ENCODE measurements at places on chromosomes 11 and 22.
A peak's percentile ranks its signal among the peaks of the same experiment; 100 is the strongest.

- DNase-seq = no peak
Observed at GRCh38 chr11:117449111-117449693, 121.5 kb downstream of the CEP164 start.

- no peak for DNase-seq
Observed at GRCh38 chr11:115605871-115606497, 101.8 kb upstream of the CADM1 start.

DNA sequence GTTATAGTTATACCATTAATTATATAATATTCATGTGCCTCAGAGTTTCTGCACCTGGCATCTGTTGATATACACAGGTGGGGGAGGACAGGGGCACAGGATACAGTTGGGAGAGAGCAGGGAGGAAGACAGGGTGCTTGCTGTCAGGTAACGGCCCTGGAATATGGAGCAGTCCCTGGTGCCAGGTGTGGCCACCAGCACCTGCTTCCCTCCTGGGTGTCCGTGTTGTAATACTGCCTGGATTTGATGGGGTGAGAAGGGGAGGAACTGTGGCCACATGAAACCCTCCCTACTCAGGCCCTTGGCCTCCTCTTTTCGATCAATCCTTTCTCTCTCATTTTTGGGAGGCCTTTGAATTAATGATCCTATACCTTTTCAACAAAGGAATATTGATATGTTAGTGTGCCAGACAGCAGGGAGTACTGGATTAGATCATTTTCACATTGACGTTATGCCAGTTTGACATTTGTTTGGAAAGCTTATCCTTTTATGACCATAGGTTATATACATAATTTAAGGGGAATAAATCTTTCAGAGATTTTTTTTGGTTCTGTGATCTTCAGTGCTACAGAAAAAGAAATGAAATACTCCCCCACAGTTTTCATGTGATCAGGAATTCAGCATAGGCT, 88.6 kb downstream of the TEAD1 start:
- DNase-seq = no peak

GRCh38 chr11:78731027-78731426, 156.4 kb upstream of the NARS2 start:
- no peak for DNase-seq

- peak; percentile 91 for DNase-seq
Observed at GRCh38 chr11:104609311-104610085, 288.8 kb downstream of the CASP12 start.

DNA sequence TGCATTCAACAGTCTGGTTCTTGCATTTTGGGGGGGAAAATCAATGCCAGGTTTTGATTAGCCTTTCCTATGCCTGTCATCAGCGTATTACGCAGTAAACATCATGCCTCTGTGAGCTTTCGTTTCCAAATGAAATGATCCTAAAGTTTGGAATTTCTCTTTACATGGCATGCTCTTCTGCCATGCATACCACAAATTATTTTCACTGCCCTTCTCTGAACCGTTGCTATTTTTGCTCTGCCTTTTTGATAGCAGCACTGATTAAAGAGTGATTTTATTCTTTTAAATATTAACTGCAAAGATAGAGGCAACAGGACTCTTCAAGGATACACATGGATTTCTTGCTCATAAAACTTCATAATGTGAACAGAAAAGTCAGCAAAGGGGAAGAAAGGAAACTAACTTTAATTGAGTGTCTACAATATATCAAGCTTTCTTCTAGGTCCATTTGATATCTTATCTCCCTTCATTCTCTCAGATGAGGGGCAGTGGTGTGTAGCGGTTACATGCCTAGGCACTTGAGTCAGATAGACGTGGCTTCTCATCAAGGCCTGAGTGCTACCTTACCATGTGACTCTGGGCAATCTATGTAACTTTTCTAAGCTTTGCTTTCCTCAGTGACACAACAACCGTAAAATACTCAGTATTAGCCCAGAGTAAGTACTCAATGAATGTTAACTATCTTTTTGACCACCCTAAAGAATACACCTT, 25.0 kb upstream of the FZD4 start:
- DNase-seq = no peak

DNA sequence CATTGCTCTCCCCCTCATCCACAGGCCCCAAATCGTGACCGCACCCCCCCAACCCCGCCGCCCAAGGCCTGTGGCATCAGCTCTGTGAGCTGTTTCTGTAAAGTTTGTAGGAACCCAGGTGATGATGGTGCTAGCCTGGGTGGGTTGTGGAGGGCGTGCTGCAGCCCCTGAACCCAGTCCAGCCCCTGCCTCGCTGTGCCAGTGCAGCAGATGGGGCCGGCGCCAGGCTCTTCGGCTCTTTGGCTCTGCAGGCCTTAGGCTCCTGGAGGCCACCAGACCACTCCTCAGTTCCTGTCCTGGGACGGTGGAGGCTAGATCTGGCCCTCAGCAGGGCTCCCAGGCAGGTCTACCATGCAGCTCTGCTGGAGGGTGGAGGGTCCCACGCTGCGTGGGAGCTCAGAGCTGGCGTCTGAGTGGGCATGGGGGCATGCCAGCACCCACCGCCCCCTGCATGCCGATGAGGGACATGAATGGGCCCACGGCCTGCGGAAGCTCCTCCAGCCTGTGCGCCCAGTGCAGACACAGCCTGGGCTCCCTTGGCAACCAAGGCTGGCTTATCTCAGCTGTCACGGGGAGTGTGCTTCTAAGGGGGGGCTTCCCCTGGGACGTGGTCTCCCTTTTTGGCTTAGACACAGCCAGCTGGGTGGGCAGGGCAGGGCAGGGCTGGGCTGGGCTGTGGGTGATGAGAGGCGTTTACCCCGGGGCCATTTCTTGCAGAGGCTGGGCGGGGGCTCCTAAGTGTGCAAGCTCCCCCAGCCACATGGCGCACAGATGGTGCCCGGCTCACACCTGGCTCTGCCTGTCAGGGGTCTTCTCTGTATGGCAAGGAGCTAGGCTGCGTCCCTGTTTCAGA, 1187.6 kb downstream of the BRD1 start:
- no peak for DNase-seq

DNA sequence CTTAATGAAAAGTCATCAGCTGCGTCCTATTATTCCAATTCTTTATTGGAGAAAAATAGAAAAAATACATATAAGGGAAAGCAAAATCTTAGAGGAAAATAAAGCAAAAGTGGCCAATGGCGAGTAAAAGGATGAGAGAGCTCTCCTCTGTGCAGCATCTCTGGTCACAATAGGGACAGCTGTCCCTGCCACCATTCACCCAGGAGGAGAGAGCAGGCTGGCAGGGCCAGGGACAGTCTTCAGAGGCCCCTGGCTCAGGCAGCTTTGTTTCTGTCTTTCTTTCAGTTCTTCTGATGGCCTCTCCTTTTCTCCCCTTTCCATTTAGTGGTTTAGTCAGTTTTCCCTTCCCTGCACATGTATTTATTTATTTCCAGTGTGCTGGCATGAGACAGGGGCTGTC, 941.3 kb downstream of the NTM start:
- peak; percentile 73 for DNase-seq

- DNase-seq = no peak
Observed at GRCh38 chr11:2424811-2425495, 19.4 kb downstream of the TRPM5 start.

Data from pons (tissue), 1 donor.